ENCODE measurements at places on chromosomes 12 and 14. TPM values are rescaled to one million over a fixed set of nuclear protein-coding genes. Genes with fewer than 3 reads are reported as not detected.

Gene CDCA3
- 1.8 TPM for total RNA-seq

Gene PLEK2
- 5.9 TPM for total RNA-seq

Gene VRTN
- not detected for total RNA-seq

Gene DRAM1
- total RNA-seq, result 35.3 TPM

Gene GLI1
- total RNA-seq, result 13.0 TPM

Gene SELPLG
- 17.3 TPM for total RNA-seq

Gene RNASE8
- not detected for total RNA-seq

DNA sequence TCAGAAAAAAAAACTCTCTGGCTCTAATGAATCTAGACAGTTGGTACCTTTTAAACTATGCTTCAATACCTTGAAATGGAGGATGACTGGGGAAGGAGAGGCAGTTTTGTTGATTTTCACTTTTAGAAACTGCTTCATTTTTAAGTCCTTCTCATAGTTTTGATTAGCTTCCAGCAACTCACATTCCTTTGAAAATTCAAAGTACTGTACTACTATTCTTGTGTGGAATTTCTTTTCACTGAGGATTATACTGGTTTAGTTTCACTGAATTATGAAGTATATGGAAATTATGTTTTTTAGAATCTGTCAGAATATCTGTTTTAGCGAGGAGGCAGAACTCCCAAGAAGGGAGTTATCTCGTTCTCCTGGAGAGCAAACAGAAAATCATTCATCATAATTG is 116.3 kb downstream of the TGFB3 start:
- DNase-seq, result no peak
- no peaks in the 10 kb centered on the region for H3K36me3 ChIP-seq
- no peaks in the 10 kb centered on the region for H3K27me3 ChIP-seq
- no peak overlapping the region for H3K27ac ChIP-seq
- no peak overlapping the region for H3K4me3 ChIP-seq
- H3K4me1 ChIP-seq, result peaks cover 13% of the 10 kb centered on the region

DNA sequence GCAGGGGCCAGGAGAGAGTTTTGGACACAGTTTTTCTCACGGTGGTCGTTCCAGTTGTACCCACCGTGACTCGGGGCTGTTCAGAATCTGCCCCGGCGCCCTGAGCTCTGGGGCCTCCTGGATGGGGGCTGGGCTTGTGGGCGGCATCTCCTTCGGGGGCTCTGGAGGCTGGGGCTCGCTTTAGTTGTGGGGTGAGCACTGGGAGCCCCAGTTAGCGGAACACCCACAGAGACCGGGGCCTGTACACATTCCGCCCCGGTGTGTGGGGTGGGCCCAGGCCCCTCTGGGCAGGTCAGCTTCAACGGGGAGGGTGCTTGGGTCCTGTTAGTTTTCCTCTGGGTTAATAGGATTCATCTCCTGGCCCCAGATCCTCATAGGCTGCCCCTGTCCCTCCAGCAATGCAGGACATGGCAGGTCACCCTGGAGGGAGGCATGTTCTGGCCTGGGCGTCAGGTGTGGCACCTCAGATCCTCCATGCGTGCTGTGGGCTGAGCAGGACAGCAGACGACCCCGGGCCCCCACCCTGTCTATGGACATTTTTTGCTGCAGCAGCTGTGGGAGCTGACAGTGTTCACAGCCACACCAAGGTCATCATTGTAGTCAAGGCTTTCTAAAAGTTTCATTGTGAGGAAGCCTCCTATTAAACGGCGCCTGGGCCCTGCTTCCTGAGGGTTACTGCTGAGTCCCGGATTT is 393.2 kb downstream of the TMEM121 start:
- H3K4me1 ChIP-seq, result no peaks in the 10 kb centered on the region
- H3K27me3 ChIP-seq, result no peaks in the 10 kb centered on the region
- DNase-seq, result no peak
- H3K27ac ChIP-seq, result no peak overlapping the region

- no peaks in the 10 kb centered on the region for H3K27me3 ChIP-seq
- no peak overlapping the region for H3K27ac ChIP-seq
- no peaks in the 10 kb centered on the region for H3K4me1 ChIP-seq
- H3K4me3 ChIP-seq, result no peak overlapping the region
These were observed 252.7 kb upstream of the FAR2 start for GRCh38 chr12:28896421-28896820.

DNA sequence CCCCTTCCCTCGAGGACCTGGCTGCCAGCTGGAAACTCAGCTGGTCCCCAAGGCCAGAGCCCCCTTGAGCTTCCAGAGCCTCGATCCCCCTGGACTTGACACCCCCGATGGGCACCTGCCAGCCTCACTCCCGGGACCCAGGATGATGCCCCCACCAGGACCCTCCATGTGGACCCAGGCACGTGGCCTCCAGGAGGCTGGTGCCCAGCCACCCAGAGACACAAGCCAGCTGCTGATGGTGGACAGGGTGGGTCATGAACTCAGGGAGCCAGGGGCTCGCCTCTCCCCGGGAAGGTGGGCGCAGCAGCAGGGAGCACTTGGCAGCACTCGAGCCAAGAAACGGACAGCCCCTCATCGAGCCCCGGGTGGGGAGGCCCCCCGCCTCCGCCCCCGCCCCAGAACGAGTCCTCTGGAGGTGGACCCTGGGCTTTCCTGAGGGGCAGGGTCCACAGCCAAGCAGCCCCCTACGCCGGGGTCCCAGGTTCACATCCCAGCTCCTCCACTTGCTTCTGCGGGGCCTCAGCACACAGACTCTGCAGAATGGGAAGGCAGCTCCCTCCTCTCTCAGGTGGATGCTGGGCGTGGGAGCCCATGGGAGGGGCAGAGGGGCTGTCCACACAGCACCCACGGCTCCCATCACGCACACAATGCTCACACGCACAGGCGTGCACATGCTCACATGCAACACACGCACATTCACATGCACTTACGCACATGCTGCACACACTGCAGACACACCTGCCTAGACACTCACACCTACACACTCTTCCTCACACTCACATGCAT is 12.1 kb downstream of the C14orf180 start:
- no peaks in the 10 kb centered on the region for H3K27me3 ChIP-seq
- H3K4me1 ChIP-seq, result peaks cover 11% of the 10 kb centered on the region
- no peak overlapping the region for H3K27ac ChIP-seq
- H3K36me3 ChIP-seq, result no peaks in the 10 kb centered on the region
- no peak overlapping the region for H3K4me3 ChIP-seq
- DNase-seq, result no peak

DNA sequence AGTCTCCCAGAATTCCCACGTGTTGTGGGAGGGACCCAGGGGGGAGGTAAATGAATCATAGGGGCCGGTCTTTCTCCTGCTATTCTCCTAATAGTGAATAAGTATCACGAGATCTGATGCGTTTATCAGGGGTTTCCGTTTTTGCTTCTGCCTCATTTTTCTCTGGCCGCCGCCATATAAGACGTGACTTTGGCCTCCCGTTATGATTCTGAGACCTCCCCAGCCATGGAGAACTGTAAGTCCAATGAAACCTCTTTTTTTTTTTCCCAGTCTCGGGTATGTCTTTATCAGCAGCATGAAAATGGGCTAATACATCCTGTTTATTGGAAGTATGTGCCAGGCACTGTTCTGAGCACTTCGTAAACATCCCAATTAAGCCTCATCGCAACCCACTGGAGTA is 788 bp downstream of the KRT72 start:
- H3K27me3 ChIP-seq, result no peaks in the 10 kb centered on the region
- H3K36me3 ChIP-seq, result no peaks in the 10 kb centered on the region
- H3K27ac ChIP-seq, result no peak overlapping the region
- H3K4me1 ChIP-seq, result no peaks in the 10 kb centered on the region

GRCh38 chr12:131095826-131096680 is 142.3 kb downstream of the ADGRD1 start:
- no peak for DNase-seq
- no peak overlapping the region for H3K4me3 ChIP-seq
- H3K27me3 ChIP-seq, result no peaks in the 10 kb centered on the region
- H3K36me3 ChIP-seq, result no peaks in the 10 kb centered on the region
- no peak overlapping the region for H3K27ac ChIP-seq

DNA sequence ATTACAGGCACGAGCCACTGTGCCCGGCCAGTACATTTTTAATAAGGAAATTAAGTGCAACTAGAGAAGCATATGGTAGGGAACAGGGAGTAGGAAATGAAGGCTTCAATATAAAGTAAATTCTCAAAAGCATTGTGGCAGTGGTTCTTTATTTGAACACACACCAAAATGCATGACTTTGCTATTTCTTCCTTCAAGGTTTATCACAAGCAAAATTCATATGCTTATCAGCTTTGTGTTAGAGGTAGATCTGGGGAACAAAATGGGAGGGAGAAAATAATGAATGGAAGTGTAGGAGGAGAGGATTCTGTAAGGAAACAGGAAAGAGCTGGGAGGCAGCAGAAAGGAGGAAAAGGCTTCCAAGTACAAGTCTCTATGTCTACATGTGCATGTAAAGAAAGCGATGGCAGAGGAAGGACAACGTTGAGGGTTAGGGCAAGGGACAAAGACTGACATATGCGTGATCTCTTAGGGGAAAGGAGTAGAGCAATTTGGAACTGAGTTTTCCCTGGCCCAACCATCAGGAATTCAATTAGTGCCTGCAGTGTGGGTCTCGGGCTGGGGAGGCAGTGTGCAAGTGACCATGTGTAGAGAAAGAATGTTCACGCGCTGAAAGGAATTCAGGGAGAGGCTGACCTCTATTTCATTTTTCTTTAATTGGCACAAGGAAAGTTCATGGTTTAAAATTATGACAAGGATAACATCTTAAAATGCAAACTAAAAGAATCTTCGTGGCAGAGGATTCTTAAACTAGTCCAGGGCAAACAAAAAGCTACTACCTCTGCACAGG is 22.9 kb upstream of the RASSF8 start:
- H3K27me3 ChIP-seq, result no peaks in the 10 kb centered on the region
- no peaks in the 10 kb centered on the region for H3K36me3 ChIP-seq
- H3K4me1 ChIP-seq, result no peaks in the 10 kb centered on the region

DNA sequence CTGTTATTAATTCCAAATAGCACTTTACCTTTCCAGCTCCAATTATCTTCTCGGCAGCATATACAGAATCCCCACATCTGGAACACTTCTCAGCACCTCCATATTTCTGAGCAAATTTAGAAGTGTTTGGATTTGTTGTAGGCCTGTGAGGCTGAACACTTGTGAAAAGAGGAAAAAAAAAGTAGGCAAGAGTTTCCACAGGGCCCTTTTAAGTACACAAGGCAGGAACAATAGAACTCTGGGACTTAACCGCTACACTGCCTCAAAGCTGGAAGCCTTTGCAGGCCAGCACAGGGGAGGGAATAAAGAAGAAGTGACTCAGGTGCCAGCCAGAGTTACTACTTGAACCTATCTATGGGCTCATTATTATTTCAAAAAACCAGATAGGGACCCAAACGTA is 18.6 kb downstream of the CSRP2 start:
- H3K27me3 ChIP-seq, result no peaks in the 10 kb centered on the region
- peaks cover 23% of the 10 kb centered on the region for H3K36me3 ChIP-seq

DNA sequence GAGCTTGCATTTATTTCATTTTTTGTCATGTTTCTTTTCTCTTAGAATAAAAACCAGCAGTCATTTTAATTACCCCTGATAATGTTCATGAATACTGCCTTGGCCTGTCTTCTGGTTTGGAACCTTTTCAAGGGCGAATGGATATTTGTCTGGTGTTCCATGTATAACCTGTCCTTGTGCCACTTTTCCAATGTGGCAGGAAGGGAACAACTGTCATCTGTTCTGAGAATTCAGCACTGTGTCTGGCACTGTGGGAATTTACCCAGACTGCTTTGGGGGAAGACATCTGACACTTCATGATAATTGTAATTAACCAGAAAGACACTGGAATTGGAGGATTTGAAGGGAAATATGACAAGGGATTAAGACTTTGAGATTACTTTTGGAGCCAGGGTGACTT is 352.8 kb downstream of the APAF1 start:
- H3K4me1 ChIP-seq, result no peaks in the 10 kb centered on the region
- no peaks in the 10 kb centered on the region for H3K36me3 ChIP-seq
- no peaks in the 10 kb centered on the region for H3K27me3 ChIP-seq
- no peak for DNase-seq

DNA sequence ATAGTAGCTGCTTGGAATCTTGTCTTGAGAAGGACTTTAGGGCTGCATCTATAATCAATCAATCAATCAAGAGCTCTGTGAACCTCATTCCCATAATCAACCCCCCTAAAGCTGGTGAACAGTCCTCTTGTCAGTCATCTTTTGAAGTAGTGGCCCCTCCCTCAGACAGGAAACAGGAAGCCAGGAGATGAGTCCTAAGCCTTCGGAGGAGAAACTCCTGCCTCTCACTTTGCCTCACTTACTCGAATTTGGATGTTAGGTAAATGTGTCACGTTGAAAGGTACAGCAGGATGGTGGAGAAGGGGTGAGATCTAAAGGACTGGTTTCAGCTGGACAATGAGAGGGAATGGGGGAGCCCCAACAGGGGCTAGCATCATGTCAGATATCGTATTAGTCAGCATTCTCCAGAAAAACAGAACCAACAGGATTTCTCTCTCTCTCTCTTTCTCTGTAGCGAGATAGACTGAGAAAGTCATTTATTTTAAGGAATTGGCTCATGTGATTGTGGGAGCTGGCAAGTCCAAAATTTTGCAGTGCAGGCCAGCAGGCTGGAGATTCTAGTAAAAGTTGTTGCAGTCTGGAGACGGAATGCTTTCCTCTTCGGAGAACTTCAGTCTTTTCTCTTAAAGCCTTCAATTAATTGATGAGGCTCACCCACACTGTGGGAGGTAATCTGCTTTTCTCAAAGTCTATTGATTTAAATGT is 144.4 kb upstream of the PWP1 start:
- H3K4me1 ChIP-seq, result no peaks in the 10 kb centered on the region
- H3K4me3 ChIP-seq, result no peak overlapping the region
- H3K27ac ChIP-seq, result no peak overlapping the region
- H3K36me3 ChIP-seq, result no peaks in the 10 kb centered on the region
- no peak for DNase-seq
- no peaks in the 10 kb centered on the region for H3K27me3 ChIP-seq

DNA sequence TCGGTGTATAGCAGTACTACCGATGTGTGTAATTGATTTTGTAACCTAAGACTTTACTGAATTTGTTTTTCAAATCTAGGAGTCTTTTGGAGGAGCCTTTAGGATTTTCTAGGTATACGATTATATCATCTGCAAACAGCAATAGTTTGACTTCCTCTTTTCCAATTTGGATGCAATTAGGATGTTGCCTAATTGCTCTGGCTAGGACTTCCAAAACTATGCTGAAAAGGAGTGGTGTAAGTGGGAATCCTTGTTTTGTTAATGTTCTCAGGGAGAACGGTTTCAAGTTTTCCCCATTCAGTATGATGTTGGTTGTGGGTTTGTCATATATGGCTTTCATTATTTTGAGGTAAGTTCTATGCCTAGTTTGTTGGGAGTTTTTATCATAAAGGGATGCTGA is 171.6 kb upstream of the PDE3A start:
- no peak overlapping the region for H3K4me3 ChIP-seq
- no peaks in the 10 kb centered on the region for H3K4me1 ChIP-seq
- no peaks in the 10 kb centered on the region for H3K36me3 ChIP-seq
- DNase-seq, result no peak

DNA sequence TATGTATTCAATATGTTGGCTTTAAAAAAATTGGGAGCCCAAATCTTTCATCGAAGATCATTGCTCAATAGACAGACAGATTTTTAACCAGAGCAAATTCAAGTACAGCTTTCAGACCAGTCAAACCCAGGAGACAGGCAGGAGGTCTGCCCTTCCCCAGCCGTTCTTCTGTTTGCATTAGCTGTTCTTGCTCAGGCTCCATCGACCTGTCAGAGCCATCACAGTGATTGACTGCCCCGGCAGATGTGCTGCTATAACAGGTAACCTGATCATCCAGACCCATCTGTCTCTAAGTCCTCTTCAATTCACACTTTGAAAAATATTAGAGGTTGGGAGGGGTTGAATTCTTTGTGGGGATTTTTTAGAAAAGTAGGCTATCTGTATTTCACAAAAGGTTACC is 453.5 kb downstream of the FOXG1 start:
- no peaks in the 10 kb centered on the region for H3K36me3 ChIP-seq
- no peaks in the 10 kb centered on the region for H3K27me3 ChIP-seq
- H3K27ac ChIP-seq, result no peak overlapping the region
- no peaks in the 10 kb centered on the region for H3K4me1 ChIP-seq
